Neural progenitor cell (in vitro differentiated cells): ENCODE measurements at places on chromosomes 12 and 14.

GRCh38 chr12:89059721-89060541 is 292.4 kb downstream of the DUSP6 start:
- DNase-seq: peak; percentile 83

DNA sequence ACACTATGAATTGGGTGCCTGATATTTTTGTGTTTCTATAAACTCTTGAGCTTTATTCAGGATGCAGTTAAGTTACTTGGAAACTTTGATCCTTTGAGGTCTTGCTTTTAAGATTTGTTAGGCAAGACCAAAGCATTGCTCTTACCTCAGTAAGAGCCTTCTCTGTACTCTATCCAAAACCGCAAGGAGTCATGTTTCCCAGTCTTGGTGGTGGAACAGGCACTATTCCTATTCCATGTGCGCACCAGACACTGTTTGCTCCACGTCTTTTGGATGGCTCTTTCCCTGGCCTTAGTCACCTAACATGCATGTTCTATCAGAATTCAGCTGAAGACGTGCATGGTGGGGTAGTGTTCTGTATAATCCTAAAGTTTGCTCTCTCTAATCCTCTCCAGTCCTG is 23.5 kb downstream of the CSRP2 start:
- no peak for DNase-seq

DNA sequence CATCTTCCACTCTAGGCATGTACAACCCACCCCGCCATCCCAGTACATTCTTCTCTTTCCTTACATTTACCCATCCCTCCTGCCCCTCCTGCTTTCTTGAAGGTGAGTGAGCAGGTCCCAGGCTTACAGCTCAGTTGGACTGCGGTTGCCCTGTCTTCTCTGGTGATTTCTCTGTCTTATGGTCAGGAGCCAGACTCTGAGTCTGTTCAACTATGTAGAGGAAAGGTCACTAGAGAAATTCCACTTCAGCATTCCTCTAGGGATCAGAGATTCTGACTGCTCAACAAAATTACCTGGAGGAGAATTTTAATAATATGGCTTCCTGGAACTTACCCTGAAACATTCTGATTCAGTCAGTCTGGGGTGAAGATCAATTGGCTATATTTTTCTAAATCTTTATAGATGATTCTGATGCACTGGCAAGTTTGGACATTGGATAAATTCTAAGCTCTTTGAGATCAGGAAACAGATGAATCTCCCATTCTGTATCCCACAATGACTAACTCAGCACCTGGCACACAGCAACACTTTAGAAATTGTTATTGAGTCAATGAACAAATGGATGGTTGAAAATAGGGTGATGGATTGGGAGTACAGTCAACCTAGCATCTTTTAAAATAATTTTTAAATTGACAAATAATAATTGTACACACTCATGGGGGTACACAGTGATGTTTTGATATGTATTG is 128.6 kb upstream of the HIF1A start:
- DNase-seq: no peak

DNA sequence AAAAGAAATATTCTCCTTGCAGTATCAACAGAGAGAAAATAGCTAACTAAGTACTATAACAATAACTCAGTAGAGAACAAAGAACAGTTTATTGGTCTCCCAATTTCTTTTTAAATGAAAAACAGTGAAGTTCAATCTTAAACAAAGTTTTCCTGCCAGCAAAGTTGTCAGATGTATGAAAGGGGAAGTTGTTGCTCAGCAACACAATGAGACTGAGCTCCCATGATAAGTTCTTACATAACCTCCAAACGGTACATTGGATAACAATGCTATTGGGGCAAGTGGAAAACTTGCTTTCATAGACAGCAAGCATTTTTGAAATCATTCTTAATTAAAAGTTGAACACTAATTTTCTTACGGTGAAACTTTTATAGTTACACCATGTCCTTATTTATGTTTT is 94.9 kb downstream of the ALG10B start:
- no peak for DNase-seq

DNA sequence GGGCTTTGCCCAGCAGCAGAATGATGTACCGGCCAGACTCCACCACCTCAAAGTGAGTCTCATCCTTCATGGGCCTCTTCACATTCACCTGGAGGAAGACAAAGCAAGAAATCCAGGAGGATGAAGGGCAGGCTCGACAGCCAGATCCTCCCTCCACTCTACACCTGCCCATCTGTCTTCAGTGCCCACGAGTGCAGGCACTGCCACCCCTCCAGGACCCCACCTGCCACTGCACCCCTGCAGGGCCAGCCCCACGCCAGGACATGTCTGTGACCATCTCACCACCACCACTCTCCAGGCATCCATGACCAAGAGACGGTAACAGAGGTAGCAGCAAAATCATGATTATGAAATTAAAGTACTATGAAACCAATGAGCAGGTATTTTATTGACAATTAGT is 84.3 kb upstream of the ANO2 start:
- DNase-seq: no peak

DNA sequence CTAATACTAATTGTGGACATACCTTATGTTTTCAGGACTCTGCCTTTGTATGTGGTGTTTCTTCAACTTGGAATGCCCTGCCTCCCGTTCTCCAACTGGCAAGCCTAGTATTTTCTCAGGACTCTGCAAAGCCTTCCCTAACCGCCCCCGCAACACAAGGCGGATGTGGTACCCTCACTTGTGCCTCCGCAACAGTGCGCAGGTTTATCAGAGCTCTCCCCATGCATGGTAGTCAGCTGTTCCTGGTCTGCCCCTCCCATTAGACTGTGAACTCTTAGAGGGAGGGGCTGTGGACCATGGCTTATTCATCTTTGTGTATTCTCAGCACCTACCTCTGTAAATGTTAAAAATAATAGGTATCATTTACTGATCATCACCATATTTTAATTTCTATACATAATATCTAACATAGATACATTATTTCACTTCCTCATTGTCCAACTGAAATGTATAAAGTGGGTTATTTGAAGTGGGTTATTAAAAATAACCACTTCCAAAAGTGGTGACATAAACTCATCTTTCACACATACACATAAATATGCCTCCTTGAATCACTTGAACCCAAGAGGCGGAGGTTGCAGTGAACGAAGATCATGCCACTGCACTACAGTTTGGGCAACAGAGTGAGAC is 9.0 kb downstream of the LPAR5 start:
- no peak for DNase-seq

GRCh38 chr14:66240105-66240504 is 246.1 kb upstream of the CCDC196 start:
- no peak for DNase-seq

DNA sequence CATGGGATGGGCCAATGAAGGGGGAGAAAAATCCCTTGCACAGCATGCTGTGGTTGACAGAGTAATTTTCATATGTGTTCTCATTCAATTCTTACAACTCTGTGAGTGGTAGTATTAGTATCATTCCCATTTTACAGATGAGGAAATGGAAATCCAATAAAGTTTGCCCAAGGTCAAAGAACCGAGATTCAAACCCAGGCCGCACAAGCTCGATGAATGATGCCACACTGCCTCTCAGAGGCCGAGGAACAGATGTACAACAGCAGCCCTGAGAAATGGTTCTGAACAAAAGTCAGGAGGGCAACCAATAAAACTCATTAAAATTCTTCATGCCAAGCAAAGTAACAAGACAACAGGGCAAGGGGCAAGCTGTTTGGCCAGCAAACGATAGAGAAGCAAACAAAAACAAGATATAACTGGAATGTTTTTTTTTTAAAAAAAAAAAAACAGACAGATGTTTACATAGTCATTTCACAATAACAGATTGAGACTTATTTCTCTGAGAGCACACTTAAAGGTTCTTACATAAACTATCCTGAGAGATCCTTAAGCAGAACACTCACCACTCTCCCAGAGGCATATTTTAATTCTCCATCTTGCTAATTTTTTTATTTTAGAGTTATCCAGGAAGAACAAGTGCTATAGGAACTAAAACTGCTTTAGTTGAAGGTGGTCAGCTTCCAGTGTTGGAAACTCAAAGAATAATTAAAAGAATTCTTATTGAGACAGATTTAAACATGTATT is 85.8 kb downstream of the EXOC5 start:
- peak; percentile 74 for DNase-seq

DNA sequence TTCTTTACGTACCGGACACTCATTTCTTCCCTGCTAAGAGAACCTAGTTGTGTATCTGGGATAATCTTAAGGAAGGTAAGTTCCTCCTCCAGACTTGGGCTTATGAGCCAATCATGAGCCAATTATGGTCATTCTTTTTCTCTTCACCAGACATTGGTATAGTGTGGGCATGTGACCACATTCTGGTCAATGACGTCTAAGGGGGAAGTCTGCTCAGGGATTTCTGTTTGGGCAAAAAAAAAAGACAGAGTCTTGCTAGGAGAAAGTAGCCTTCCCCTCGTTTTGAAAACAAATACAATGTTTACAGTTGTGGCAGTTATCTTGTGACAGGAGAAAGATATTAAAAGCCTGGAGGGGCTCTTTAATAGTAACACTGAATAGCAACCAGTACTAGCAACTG is 20.1 kb upstream of the PLXNC1 start:
- DNase-seq: no peak

DNA sequence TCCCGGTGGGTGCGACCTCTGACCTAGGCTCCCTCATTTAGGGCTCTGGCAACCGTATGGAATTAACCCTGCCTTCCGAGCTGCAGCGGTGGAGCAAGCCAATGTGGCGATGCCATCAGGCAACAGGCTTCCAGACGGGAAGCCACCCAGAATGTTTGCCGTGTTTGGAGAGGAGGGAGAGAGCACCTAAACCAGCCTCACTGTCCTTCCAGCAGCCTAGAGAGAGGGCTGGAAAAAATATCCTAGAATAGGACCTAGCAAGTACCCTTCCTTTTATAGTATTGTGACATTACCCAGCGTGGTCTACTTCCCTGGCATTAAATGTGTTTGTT is 287 bp upstream of the SLC2A13 start:
- DNase-seq: no peak

DNA sequence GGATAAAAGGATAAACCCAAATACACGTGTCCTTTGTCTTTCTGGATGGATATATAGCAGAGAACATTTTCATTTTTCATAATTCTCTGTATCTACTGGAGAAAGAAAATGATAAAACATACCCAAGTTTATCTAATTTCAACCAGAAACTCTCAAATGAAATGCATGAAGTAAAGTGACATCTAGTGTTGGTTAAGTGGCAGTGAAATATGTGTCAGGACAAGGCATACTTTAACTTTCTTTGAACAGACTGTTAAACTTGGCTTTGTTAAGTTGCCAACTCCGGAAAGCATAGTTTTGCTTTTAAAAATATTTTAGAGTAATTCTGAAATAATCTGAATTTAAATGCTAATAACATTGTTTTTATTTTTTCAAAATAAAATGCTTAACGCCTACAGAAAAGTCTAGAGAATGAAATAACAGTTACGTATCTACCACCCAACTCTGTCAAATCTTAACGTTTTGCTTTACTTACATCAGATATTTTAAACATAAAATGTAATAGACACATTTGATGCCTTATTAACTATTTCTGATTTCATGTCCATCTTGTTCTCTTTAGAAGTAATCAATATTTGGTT is 25.2 kb upstream of the NTN4 start:
- no peak for DNase-seq

GRCh38 chr12:76346798-76347420 is 1.3 kb downstream of the BBS10 start:
- DNase-seq: peak; percentile 33

DNA sequence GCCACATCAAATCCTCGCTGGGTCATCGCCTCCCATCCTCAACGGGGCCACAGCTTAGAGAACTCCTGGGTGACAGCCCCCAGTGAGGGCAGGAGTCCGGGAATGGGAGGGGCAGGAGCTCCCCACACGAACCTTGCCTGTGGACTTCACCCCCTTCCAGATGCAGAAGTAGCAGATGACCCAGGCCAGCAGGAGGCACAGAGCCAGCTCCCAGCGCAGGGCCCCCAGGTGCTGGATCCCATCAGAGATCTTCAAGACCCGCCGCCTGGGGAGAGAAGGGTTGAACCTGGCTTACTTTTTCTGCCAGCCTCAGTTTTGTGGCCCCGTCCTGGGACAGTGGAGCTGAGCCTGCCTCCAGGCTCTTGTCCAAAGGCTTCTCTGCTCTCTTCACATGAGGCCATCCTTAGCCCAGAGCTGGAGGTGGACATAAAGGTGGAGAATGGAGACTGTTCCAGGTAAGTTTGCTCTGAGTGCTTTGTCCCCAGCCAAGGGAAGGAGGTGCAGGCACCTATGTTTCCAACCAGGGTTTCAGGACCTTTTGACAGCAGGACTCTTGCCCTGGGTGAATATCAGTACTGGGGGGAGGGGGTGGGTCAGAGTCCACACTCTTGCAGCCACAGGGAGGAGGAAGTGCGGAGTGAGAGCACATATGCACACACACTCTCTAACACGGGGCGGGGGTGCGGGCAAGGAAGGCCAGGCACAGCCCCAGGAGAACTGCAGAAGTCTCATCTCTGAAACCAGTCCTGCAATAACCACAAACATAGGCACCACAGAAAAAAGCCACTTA is 23.3 kb upstream of the SLC6A12 start:
- no peak for DNase-seq

GRCh38 chr14:51401756-51402155 is 161.7 kb downstream of the TMX1 start:
- no peak for DNase-seq

GRCh38 chr14:66442953-66443571 is 43.1 kb upstream of the CCDC196 start:
- no peak for DNase-seq

DNA sequence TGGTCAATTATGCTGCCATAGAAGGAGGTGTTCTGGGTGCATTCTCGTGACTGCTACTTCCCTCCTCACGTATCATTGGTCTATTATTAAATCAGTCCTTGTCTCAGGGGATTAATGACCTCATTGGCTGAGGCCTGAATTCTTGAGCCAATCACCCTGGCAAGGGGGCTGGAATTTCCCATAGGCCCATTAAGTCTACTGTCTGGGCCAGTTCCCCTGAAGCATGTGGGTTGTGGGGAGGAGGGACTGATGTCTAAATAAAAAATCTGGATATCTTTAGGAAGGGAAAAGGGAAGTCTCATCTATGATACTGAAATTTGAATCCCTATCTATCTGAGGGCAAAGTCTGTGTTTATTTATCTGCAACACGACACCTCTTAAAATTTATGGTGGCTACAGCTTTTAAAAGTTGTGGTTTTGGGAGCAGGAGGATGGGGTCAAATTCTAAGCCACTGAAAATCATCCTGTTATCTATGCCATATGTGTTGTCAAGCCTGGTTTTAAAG is 71.9 kb downstream of the DYRK2 start:
- no peak for DNase-seq

GRCh38 chr12:11482955-11483354 is 87.6 kb upstream of the PRB2 start:
- no peak for DNase-seq

GRCh38 chr14:36625014-36625413 is 36.6 kb upstream of the PAX9 start:
- DNase-seq: no peak

GRCh38 chr12:27333403-27334009 is 870 bp downstream of the BMAL2 start:
- peak; percentile 43 for DNase-seq

- DNase-seq: no peak
Observed at GRCh38 chr14:53491256-53491883, 338.2 kb upstream of the DDHD1 start.

GRCh38 chr12:113936460-113936859 is 29.7 kb downstream of the RBM19 start:
- DNase-seq: no peak
